Right lung (tissue), 10 donors: ENCODE measurements at places on chromosomes 3 and 15. TPM values are rescaled to one million over a fixed set of nuclear protein-coding genes. Genes with fewer than 3 reads are reported as not detected.

DNA sequence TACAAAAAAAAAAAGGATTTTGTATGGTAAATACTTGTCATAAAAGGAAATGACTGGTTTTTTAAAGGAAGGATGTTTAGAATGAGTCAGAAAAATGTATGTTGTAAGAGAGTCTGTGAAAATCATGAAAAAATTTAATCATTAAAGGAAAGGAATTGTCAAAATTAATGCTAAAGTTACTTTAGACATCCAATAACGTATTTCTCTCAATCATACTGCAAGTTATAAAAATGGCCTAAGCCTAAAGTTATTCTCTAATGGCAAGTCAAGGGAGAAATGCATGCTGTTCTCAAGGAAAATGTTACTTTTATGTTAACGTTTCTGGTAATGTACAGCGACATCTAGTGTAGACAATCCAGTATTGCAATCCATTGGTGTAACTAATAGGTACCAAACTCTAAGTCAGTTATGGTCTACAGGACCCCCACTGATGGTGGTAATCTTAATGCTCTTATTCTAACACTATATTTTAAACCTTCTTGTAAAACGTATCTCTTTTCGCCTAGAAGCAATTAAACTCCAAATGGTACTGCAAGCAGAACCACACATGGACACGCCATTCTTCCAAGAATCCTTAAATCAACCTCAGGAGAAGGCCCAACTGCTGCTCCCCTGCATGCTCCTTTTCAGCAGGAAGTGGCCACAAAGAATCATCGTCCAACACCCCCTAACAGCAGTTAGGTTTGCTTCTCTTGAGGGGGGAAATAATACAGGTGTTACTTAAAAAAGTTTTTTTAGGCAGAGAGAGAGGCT is 35.2 kb downstream of the NCEH1 start:
- DNase-seq: no peak

MASP1 gene
- 5.8 TPM for polyA plus RNA-seq

RNU5B-1 gene
- not detected for polyA plus RNA-seq

DNA sequence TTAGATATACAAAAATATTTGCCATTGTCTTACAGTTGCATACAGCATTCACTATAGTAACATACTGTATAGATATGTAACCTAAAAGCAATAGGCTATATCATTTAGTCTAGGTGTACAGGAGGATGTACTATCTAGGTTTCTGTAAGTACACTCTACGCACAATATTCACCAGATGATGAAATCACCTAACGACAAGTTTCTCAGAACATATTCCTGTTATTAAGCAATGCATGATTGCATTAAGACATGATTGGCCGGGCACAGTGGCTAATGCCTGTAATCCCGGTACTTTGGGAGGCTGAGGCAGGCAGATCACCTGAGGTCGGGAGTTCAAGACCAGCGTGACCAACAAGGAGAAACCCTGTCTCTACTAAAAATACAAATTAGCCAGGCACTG is 14.5 kb upstream of the PRKCI start:
- no peak for DNase-seq

MYD88 gene
- 43.9 TPM for polyA plus RNA-seq

DNA sequence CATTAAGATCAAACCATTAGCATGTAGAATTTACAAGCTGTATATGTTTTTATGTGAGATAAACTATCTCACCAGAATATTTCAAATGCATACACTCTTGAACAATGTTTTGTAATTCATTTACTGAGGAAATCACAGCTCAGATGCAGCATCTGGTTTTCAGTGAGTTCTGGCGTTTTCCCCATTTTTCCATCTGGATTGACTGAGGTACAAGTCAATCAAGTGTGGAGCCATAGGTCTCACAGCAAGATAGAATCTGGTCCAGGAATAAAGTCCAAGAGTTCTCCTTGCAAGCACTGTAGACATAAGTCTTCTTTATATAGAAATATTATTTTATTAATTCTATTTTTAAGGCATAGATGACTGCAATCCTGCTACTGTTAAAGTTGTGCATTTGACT is 219.3 kb downstream of the ZBBX start:
- peak; percentile 11 for DNase-seq

FRMD4B gene
- 80.2 TPM for polyA plus RNA-seq

THRB gene
- polyA plus RNA-seq: 17.0 TPM

DNA sequence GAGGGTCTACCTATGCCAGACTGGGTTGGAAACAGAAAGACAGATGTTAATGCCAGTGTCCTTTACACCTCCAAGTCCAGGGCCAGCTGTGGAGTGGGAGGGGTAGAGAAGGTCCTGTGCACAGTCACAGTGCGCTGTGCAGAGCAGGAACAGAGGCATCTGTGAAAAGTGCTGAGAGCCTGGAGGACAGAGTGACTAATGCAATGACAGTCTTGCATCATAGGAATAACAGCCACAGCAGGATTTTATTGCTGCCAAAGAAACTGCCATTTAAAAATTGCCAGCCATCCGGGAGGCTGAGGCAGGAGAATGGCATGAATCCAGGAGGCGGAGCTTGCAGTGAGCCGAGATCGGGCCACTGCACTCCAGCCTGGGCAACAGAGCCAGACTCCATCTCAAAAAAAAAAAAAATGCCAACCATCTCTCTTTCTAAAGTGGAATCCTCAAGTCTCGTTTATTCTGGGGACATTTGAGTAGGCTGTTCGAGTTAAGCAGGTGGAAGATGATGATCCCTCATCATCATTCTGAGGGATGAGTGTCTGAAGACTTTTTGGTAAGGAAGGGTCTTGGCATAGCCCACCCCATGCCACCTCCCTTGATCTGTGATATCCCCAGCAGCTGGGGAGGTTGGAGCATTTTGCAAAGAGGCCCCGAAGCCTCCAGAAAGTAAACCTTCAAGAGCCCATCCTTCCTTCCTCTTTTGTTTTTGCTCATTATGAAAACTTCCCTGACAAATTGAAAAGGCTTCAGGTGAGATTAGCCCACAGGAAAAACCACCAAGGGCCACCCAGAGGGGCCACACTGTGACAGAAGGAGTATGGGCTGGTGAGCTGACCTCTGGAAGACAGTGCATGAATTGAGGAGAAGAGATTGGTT is 7.7 kb downstream of the CCR2 start:
- no peak for DNase-seq

- DNase-seq: no peak
Observed at GRCh38 chr15:100937171-100937570, 18.0 kb downstream of the LRRK1 start.

- no peak for DNase-seq
Observed at GRCh38 chr3:41794748-41795589, 166.9 kb downstream of the ULK4 start.

GABRA5 gene
- polyA plus RNA-seq: not detected

ZNF385D gene
- 32.7 TPM for polyA plus RNA-seq

DNA sequence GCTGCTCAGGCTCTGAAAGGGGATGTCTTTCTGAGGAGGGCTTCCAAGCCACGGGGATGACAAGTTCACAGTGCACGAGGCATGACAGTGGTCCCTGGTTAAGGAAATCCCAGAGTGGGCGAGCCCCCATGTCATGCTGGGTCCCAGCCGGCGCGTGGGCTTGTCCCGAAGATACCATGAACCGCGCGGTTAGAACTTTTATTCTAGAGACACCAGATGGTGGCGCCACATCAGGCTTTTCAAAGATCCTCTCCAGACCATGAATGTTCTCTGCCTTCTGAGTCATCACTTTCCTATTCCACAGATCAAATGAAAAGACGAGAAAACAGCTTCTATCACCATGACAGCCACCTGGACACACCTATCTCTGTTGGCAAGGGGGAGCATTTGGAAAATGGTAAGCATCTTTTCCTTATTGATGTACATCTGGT is 227.8 kb upstream of the LYSMD4 start:
- DNase-seq: no peak

- DNase-seq: no peak
Observed at GRCh38 chr3:168671091-168671490, 575.4 kb upstream of the GOLIM4 start.

DNA sequence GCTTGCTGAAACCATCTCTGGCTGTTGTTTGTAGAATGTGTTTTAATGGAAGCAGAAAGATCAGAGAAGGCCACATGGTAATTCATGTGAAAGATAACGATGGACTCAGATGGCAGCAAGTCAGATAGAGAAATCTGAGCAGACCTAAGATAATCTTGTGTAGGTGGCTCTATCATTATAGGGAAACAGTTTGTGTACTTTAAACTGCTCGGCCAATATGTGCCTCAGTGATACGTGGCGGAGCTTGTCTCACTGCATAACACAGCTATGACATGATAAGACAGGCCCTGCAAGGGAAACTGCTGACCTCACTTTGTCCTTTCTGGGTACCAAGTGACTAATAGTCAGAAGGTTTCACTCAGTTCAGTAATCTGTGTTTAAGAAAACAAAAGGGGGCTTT is 51.0 kb downstream of the MME start:
- DNase-seq: no peak

DNA sequence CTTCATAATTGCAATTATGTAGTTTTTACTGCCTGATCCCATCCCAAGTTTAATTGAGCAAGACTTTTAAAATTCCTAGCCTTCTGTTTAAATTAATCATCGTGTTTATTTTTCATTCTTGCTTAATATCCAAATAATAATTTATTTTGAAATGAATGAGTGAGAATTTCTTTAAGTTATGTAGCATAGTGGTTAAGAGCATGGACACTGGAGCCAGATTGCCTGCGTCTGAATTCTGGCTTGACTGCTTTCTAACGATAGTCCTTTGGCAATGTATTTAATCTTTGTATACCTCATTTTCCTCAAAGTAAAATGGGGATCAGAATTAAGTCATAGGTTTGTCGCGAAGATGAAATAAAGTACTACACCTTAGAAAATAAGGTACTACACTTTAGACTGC is 71.4 kb downstream of the LRRC49 start:
- DNase-seq: no peak

- no peak for DNase-seq
Observed at GRCh38 chr3:100269410-100270214, 8.8 kb downstream of the TBC1D23 start.

KLF15 gene
- 6.5 TPM for polyA plus RNA-seq

DNA sequence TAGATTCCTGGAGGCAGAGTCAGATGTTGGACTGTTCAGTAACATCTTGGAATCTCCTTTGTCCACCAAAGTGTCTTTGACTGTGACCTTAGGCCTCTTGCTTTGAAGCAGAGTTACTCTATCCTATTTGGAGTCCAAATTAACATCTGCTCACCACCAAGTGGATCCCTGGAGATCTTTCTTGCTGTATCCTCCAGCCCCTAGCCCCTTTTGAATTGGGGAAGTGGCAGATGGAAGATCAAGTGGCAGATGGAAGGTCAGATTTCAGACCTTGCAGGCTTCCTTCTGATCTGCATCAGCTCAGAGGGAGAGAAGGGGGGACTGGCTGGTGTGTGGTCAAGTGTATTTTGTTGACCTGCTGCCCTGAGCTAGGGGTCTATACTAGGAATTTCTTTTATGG is 125.0 kb upstream of the ROPN1 start:
- DNase-seq: no peak

GRCh38 chr15:85353516-85353915 is 26.9 kb upstream of the AKAP13 start:
- DNase-seq: no peak

RHCG gene
- polyA plus RNA-seq: 2.4 TPM

DNA sequence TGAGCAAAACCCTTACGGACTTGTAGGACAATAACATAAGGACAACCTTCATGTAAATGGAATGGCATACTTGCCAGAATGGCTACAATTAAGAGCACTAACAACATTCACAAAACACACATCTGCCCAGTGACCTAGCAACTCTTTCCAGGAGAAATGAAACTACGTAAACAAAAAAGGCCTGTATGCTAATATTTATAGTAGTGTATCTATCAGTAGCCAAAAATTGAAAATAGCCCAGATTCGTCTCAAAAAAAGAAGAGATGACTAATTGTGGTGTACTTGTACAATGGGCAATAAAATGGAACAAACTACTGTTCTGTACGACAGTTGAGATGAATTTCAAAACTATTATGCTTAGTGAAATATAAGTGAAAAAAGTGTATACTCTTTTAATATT is 38.4 kb downstream of the CMC1 start:
- DNase-seq: no peak
